ENCODE measurements at places on chromosomes 12 and 14.

DNA sequence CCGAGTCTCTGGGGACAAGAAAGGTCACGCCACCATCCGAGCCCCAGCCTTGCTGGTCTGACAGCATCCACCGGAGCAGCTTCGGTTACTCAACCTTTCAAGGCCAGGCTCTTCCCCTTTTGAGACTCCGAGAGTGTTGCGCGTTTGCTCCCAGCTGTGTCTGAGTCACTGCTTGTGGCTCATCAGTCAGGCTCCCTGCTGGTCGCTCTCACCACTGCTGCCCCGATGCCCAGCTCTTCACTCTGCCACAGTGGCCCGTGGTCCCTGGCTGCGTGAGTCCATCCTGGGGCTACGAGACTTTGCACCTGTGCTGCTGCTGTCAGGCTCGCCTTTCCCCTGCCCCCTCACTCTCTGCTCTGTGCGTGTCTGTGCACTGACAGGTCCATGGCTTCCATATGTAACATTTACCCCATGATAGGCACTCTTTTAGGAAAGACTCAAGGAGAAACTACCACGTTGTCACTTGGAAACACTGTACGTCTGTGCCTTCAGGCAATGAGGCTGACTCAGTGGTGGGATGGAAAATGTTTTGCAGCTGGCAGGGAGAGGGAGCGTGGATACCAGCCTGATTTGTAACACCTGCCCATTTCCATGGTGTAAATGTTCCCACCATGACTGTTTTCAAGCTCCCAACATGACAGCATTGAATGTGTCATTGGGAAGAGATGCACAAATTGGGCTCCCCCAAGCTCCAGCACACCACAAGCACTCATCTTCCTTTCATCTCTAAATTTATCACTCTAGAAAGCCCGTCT, 350.7 kb downstream of the TMEM132D start:
- no peak for DNase-seq

DNA sequence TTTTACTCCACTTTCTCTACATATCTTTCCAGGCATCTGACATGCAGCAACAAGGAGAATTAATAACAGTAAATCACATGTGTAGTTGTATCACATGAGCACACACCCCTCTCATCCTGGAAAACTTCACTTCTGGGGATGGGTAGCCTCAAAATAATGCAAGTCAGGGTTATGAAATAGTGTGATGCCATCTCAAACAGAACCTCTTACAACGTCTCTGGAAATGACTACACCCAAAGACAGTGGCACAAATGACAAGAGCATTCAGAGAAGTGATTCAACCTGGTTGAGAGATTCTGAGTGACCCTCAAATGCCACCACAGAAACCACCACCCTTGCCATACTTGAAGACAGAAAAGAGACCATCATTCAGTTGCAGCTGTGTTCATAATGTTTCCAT, 2.8 kb downstream of the DIO2 start:
- DNase-seq, result no peak

GRCh38 chr14:75280831-75281653, 2.4 kb downstream of the FOS start:
- DNase-seq, result no peak

GRCh38 chr12:87272851-87273250, 756.4 kb downstream of the C12orf50 start:
- no peak for DNase-seq

GRCh38 chr12:21648378-21648777, 9.3 kb downstream of the LDHB start:
- DNase-seq, result no peak

DNA sequence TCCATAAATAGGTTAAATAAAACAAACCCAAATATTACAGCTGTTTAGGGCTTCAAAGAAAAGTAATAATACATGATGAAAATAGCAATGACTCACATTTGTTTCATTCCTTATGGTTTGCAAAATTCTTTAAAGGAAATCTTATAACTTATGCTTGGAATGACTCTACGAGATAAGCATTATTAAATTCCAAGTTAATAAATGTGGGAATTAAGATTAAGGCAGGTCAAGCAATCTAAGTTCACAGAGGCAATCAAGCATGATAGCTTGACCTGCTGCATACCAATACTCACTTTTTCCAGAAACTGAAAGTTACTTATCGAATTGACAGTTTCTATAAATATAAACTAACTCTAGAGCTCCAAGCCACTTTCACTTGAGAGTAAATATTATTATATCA, 1002.9 kb upstream of the SEL1L start:
- DNase-seq, result no peak

DNA sequence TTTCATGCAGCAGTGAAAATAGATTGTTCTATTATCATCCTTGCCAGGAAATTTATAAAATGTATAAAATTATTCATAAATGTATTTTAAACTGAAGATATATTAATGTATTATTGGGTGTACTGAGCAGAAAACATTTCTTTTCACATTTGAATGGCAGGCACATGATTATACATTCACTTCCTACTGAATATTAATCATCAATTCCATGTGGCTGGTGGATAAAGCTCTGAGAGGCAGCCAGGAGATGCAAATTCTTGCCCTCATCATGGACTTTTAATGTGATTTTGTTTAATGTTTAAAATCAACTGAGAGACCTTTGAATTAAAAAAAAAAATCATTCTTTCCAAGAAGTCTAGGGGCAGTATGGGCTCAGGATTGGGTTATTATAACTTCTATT, 40.8 kb downstream of the ANO6 start:
- no peak for DNase-seq

DNA sequence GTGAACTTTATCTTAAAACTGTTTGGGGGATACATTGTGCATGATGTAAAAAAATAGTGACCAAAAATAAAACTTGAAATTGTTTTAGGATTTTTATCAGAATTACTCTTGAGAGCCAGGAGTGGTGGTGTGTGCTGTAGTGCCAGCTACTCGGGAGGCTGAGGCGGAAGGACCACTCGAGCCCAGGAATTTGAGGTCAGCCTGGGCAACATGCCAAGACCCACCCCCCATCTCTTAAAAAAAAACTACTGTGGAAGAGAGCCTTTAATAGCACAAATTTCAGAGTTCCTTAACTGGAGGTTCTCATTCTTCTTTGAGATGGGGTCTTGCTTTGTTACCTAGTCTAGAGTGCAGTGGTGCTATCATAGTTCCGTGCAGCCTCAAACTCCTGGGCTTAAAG, 21.5 kb downstream of the CPSF2 start:
- DNase-seq, result no peak
